ELF-1 (cell line): ENCODE measurements at places on chromosomes 11 and 22.

DNA sequence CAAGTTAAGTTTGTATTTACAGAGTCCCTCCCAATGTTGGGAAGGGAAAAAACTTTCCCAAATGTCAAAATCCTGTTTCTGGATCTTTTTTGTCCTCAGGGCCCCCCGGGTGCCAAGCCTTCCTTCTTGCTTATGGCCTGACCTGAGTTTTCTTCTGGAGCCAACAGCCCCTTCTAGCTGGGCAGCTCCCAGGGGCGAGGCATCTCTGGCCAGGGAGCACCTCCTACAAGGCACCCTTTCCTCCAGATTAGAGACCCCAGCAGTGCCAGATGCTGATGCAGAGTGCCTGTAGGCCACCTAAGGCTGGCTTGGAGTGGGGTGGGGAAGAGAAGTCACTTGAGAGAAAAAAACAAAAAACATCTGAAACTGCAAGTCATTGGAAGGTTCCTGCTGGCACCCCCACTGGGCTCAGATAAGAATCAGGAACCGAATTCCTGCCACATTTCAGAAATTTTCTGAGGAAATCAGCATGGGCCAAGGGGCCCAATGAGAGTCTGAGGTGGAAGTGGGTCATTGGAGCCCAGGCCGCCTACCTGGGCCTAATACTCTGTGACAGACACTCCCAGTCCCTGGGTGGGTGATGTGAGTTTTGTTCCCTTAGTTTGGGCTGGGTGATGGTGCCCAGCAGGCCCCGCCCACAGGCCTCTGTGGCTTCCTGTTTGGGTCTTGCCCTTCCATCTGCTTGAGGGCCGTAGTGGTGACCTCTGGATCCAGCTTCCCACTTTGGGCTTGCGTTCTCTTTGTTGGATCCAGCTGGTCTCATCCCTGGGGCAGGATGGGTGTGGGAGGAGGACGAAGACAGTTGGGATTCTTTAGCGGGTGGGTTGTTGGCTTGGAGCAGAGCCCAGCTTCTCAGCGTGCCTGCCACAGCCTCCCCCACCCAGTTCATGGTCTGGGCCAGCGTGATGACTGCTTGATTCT is 40.6 kb downstream of the PARVA start:
- peak; percentile 75 for DNase-seq

- no peak for DNase-seq
Measured at GRCh38 chr22:21051831-21052400, 6.2 kb downstream of the LRRC74B start.

GRCh38 chr22:35317680-35318290 is 18.1 kb downstream of the TOM1 start:
- DNase-seq, result no peak

DNA sequence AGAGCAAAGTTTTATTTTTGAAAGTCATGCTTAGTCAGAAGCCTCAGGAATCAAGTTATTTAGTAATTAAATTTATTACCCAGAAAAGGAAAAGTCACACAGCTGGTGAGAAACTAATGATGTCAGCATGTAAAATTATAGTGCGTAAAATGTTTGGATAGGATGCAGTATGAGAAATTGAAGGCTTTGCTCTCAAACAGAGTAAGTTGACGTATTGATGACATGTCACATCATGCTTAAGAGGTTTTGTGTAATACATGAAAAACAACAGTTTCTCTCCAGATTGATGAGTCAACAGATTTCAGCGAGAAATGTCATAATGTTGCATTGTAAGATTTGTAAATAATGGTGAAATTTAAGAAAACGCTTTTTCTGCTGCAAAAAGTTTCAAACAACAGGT is 769.8 kb downstream of the METTL15 start:
- no peak for DNase-seq

GRCh38 chr11:75582506-75582894 is 20.4 kb downstream of the SERPINH1 start:
- no peak for DNase-seq

- DNase-seq, result peak; percentile 29
Measured at GRCh38 chr11:44178381-44178780, 82.9 kb downstream of the EXT2 start.
